ENCODE measurements at places on chromosomes 11 and 22.

DNA sequence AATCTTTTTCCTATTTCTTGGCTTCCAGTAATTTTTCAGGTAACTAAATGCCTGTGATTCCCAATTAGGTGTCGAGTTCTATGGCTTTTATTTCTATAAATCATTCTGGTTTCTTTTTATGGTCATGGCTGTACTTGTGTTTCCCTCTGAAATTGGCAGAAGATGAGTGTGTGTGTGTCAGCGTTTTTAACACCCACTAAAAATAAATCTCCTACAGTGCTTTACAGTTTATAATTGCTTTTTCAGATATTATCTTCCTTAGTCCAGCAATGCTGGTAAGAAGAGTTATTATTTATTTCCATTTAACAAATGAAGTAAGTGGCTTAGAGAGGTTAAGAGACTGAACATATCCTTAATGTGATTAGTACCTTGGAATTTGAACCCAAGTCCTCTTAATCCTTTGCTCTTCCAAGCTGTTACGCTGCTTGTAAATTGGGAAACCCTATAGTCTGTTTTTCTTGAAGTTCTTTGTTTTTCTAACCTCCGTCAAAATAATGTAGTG is 125.2 kb downstream of the TEAD1 start:
- DNase-seq: no peak

DNA sequence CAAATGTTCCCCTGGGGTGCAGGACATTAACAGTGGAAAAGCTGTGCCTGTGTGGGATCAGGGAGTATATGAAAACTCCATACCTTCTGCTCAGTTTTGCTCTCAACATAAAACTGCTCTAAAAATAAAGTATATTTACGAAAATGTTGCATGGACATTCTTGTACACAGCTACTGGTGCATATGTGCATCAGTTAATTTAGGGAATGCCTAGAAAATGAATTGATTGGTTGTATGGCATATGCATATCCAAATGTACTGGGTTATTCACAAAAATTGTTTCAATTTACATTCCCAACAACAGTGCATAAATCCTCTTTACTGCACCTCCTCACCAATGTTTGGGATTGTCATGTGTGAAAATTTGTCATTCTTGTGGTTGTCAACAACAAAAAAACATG is 251.1 kb upstream of the MPPED2 start:
- no peak for DNase-seq

- peak; percentile 49 for DNase-seq
These were observed 42.1 kb upstream of the KLHL35 start for GRCh38 chr11:75474878-75475766.

DNA sequence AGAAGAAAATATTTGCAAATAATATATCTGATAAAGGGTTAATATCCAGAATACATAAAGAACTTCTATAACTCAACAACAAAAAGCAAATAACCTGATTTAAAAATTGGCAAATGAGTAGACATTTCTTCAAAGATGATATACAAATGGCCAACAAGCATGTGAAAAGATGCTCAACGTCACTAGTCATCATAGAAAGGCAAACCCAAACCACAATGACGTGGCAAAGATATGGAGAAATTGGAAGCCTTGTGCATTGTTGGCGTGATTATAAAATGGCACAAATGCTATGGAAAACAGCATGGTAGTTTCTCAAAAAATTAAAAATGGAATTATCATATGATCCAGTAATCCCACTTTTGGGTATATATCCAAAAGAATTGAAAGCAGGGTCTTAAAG is 466.3 kb downstream of the TBC1D22A start:
- DNase-seq: no peak

DNA sequence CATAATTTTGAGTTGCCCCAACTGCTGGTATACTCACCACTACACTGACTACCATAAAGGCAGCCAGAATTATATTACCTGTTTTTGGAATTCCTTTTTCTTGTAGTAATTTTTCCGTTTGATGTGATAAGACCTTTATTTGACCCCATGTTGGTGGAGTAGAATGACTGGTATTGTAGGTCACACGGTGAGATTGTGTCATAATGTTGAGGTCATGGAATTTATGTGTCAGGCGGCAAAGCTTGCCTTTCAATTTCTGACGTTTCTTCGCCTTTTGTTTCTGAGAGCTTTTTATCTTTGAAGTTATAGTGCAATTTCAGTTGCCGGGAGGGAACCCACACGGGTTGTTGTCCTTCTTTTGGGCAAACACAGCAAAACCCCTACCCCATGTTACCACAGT is 13.0 kb downstream of the OR52K1 start:
- no peak for DNase-seq

DNA sequence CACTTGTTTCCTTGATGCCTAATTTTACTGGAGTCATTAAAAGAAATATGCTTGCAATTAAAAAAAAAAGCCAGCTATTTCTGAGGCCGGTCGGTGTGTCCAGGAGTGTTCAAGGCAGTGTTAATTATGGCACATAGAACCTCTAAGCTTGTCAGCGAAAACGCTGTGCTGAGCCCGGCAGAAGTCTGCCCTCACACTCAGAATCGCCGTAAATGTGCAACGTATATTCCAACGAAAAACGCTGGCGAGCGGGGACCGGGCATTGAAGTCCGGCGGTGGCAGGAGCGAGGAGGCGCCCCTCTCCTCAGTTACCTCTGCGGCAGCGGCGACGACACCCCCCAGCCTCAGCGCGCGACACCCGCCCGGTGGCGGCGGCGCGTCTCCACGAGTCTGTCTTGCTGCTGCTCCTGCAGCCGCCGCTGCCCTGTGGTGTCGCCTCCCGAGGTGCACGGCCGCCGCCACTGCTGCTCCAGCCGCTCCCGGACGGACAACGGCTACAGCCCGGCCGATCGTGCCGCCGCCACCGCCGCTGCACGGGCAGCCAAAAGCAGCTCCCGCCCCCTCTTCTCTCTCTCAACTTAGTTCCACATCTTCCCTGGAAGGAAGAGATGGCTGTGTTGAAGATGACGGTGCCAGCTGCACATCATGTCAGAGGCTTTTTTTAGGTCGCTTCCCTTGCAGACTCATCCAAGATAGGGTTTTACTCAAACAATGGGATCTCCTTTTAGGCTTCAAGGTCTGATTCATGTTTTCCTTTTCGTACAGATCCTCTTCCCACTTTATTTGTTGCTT is 56.0 kb downstream of the JAM3 start:
- DNase-seq: no peak

DNA sequence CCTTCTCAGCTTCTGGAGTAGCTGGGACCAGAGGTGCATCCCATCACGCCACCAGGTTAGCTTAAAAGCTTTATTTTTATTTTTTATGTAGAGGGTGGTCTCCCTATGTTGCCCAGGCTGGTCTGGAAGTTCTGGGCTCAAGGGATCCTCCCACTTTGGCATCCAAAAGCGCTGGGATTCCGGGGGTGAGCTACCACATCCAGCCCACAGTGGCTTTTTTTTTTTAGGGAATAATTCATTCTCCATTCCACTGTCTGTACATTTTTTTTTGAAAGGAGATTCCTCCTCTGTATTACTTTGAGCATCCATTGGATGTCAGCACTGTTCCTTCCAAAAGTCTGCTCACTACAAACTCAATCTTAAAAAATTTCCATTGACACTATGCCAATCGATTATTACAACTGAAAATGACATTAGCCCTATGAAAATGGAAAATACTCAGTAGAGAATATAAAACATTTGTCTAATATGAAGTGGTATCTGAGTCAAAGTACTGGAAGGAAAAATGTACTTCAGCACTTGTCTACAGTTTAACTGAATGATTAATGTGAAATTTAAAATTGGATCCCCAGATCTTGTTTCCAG is 1.3 kb upstream of the LPXN start:
- no peak for DNase-seq

DNA sequence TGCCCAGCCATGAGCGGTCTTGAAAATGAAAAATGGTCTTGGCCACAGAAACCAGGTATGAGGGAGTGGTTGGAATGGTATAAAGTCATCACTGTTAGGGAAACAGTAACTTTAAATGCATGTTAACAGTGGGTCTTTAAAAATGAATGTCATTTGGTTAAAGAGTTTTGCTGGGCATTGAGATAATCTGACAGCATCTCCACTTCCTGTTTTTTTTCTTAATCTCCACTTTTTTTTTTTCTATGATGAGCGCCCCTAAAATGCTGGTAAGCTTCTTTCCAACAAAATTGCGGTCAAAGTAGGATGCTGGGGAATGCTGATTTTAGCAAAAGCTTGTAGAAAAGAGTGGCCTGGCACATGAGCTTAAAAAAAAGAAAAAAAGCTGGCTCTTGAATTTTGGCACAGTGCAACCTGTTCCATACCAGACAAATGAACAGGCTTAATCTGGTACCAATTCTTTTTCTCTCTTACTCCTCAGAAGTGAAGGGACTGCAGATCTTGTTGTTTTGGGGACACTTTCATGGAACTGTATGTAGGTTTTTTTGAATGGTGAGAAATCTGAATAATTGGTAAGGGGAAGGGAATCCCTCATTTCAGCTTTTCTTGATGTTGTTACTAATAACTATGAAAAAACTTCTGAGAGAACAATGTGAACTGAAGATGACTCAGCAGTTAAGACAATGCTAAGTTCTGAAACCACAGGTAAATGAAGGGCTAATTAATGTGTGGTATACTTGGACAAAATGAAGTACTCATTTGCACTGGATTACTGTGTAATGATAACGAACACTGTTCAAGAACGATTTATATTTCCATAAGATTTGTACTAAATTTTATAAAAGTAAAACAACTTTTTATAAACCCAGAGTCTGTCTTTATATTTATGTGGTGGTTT is 3.1 kb upstream of the ARHGEF12 start:
- DNase-seq: no peak

DNA sequence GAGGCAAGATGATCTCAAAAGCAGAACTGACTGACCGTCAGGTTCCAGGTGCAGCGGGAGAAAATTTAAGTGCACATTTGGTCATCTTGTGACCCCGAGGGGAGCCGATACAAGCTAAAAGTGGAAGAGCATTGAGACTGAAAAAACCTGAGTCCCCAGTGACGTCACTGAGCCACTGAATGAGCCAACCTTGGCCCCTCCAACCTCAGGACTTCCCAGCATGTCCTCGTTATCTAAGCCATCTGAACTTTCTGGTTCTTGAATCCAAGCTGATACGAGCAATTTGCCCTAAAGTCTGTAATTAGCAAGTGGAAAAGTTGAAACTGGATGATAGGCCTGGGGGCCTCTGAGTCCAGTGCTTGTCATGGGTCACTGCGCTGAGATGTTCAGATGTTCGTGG is 51.1 kb upstream of the ISX start:
- no peak for DNase-seq

DNA sequence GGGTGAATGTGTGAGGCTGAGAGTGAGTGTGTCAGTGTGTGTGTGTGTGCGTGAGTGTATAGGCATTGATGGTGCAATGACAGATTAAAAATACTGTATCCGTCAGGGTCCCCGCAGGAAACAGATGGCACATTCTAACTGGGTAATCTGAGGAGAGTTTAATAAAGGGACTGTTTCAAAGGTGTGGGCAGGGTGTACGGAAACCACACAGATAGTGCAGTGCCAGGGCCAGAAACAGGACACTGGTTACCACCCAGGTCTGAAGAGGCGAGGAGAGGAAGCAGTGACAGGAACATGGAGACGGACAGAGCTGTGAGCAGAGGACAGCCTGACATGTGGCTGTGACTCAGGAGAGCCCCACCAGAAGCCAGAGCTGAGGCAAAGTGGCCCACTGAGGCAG is 16.5 kb downstream of the P2RX3 start:
- DNase-seq: no peak

DNA sequence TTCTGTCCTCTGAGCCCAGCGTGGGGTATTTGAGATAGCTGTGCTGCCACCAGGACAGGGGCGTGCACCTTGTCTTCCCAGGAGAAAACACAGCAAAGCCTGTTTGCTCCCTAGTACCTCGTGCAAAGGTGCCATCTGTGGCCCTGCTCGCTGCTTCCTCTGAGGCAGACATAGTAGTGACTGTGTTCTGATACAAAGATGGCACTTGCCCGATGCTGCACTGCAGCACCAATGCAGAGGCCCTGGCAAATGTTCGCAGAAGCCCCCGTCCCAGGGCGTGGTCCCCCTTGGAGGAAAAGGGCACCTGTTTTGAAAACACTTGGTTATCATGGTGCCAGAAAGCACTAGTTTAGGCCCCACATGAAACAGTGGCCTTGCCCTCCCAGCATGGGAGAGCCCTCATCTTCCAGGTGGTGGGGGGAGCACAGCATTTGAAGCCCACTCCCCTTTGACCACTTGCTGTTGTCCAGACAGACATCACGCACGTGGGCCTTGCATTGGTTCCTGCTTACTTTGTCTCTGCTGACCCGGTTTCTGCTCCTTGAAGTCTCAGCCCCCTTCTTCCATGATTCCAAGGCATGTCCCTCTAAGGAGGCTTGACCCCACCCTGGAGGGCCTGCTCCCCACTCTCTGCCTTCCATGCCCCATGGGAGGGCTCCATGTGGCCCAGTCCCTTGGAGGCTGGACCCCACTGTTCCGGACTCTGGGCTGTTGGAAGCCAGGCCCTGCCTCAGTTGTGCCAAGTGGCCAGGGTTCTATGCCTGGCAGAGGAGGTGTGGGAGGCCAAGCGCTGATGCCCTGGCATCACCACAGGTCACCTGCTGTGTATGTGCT is 109.4 kb downstream of the KCNQ1OT1 start:
- DNase-seq: no peak

- DNase-seq: no peak
These were observed 10.8 kb upstream of the IFITM3 start for GRCh38 chr11:331358-332060.

- no peak for DNase-seq
These were observed 5.7 kb downstream of the UPK3A start for GRCh38 chr22:45290410-45290936.

All from stimulated activated CD8-positive, alpha-beta memory T cell treated with anti-CD3 and anti-CD28 coated beads, Interleukin-4, amount 100 ng/mL, for 24 hours (primary cell).